ENCODE measurements at places on chromosomes 6 and 20.

DNA sequence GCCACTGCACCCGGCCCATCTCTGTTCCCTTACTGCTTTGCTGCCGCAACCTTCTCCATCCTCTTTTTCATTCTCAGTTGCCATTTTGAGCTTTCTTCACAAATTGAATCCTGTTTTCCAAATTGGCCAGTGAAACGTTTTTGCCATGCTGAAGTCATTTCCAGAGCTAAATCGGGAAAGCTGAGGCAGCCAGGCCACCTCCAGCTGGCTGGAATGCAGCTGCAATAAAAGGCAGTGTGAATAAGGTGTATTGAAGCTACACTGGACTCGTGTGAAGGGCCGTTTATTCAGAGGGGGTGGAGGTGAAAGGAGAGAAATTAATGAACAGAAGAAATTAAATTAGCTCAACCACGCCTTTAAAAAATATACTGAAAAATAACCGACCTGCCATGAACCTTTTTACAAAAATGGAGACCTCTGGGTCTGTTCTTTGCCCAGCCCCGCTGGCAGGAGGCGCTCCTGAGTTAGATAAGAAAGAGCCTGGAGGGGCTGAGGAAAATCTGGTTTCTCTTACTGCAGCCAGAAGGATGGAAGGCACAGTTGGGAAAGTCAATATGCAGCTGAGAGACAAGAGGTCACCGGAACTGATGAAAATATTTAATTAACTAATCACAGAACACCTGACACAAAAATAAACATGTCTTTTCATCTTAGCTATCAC lies 283.9 kb downstream of the FOXC1 start:
- no peak for DNase-seq

DNA sequence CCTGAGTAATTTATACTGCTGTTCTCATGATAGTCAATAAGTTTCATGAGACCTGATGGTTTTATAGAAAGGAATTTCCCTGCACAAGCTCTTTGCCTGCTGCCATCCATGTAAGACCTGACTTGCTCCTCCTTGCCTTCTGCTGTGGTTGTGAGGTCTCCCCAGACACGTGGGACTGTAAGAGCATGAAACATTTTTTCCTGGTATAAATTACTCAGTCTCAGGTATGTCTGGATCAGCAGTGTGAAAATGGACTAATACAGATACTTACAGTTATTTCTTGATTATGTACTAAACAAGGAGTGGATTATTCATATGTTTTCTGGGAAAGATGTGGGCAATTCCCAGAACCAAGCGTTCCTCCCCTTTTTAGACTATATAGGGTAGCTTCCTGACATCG lies 1.9 kb upstream of the TRIM38 start:
- peak; percentile 61 for DNase-seq

- no peak for DNase-seq
Measured at GRCh38 chr6:19795211-19795610, 42.0 kb upstream of the ID4 start.

DNA sequence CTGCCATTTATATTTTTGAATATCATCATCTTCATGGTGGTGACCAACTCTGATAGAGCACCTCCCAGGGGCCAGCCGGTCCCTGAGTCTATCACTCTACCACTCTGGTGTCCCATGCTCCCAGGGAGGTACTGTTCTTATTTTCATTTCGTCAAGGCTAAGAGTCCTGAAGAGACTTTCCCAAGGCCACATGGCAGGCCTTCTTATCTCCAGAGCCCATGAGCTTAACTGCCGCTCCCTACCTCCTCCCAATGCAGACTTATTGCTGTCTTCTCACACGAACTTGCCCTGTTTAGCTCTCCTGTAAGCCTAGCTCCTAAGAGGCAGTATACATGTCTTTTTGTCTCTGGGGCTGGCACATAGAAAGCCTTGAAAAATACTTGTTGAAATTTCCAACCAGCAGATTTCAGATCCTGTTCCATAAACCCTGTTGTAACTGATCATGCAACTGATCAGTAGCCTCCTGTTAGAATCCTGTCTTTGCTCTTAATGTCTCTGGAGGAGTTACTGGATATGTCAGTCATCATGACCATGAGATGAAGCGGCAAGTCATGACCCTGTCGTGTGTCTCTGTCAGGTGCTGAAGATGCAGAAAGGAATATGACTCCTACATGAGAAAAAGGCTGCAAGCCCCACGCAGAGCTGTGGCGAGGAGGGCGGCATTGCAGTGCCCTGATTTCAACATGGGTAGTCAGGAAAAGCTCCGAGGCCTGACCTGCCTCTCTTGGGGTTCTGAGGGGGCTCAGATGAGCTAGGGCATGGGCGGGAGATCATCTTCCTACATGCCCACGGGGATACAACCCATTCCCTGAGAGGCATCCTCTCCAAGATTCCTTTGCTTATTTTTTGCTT lies 60.0 kb downstream of the TTI1 start:
- DNase-seq = no peak

DNA sequence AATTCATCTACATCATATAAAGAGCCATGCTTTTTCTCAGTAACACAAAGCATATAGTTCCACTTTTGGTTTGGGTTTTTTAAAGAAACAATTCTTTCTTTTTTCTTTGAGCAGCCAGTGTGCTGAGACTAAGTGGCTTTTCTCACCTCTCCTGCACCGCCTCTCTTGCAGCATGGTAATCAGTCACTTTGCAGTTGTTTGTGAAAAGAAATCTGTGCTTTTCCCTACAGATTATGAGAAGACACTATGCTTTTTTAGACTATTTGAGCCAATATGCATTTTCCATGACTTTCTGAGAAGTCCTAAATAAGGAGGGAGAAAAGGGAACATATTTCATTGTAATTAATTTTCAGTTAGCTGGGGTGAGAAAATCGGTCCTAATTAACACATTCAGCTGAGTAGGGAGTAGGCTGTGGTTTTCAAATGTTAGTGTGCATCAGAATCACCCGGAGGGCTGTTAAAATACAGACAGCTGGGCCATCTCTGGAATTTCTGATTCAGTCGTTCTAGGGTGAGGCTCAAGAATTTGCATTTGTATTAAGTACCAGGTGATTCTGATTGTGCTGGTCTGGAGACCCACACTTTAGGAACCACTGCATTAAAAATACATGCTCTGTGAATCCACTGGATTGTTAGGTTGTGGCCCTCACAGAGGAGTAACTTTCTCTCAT lies 155.2 kb downstream of the TINAG start:
- no peak for DNase-seq

DNA sequence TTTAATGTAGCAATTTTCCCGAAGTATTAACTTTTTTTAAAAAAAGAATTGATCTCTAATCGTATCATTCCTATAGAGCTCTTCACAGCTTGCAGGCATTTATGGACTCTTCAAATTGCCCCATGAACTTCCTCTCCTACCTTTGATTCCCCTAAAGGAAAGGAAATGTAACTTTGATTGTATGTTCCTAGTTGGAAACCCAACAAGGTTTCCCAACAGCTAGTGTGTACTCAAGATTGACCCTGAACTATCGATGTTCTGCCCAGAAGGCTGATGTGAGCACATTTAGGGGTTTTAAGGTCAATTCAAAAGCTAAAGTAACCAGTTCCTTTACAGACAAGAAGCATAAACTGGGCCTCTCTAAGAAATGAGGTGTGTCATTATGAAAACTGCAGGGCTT lies 491.7 kb downstream of the PTPRT start:
- DNase-seq = no peak

- DNase-seq = no peak
Measured at GRCh38 chr6:154878871-154879491, 116.1 kb upstream of the TIAM2 start.

- no peak for DNase-seq
Measured at GRCh38 chr6:13297391-13297790, 30.9 kb downstream of the TBC1D7 start.

- no peak for DNase-seq
Measured at GRCh38 chr6:87483929-87484328, 11.2 kb downstream of the SLC35A1 start.

DNA sequence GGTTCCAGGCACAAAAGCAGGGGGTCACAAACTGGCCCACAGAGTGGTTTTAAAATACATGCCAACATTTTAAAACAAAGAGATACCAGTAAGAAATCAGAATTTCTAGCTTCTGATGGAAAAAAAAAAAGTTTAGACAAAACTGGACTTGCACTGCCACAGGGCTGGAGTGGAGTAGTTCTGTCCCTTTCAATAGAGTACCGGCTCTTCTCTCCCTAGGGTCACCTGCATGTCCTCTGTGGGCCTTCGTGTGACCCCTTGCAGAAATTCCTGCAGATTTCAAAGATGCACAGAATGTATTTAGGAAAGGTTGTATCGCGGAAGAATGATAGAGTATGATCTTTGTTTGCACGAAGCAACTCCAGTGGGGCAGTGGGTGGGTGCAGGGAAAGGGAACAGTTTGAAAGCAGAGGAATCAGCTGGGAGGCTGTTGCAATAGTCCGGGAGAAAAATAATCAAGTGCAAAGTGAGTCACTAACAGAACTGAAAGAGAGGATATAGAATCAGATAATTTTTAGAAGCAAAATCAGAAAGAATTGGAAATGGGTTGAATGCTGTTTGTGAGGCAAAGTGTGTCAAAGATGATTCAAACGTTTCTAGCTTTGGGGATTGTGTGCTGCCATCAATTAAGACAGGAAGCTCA lies 97.3 kb upstream of the STXBP5 start:
- no peak for DNase-seq

DNA sequence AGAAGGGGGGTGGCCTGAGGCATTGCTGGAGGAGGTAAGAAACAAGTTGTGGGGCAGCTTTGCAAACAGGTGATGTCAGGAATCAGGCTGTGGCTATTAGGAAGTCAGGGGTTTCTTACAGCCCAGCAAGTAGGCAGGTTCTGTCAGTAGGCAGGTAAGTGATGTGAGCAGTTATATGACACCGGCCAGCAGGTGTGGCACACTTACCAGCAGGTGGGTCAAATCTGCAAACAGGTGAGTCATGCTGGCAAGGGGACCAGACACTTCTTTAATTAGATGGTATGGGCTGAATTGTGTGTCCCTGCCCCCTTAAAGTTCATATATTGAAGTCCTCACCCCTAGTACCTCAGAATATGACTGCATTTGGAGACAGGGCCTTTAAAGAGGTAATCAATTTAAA lies 16.4 kb upstream of the ENPP4 start:
- DNase-seq = no peak

DNA sequence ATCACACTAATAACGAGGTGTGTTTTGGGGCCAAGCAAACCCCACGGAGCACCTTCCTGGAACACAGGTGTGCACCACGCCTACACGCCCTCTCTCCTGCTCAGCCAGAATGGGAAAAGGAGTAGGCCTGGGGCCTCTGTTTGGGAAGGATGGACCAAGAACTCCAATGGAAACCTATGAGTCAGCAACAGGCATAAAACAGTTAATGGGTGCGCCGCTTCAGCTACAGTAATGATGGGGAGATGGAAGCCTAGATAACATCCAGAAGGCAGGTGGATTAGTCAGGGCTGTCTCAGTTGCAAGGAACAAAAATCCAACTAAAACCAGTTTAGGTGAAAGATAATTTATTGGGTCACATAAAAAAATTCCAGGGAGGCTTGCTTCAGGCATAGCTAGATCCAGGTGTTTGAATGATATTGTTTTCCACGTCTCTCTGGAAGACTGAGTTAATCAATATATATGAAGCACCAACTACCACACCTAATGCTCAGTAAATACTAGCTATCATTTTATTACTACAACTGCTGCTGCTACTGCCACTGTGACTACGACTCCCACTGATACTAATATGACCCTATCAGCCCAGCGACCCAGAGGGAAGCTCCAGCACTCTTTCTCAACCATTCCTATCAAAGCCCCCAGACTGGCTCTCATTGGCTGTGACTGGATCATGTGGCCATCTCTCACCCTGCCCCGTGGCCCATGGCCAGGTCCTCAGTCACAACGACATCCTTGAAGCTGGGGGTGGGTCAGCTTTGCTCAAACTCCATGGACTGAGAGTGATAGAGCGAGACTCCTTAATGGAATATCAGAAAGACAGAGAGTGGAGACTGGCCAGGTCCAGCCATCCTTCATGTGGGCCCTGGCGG lies 155.2 kb upstream of the PTPN1 start:
- DNase-seq = no peak

GRCh38 chr6:73624896-73625295 lies 28.9 kb downstream of the SLC17A5 start:
- no peak for DNase-seq

- no peak for DNase-seq
Measured at GRCh38 chr20:13166011-13166410, 55.1 kb upstream of the ISM1 start.

DNA sequence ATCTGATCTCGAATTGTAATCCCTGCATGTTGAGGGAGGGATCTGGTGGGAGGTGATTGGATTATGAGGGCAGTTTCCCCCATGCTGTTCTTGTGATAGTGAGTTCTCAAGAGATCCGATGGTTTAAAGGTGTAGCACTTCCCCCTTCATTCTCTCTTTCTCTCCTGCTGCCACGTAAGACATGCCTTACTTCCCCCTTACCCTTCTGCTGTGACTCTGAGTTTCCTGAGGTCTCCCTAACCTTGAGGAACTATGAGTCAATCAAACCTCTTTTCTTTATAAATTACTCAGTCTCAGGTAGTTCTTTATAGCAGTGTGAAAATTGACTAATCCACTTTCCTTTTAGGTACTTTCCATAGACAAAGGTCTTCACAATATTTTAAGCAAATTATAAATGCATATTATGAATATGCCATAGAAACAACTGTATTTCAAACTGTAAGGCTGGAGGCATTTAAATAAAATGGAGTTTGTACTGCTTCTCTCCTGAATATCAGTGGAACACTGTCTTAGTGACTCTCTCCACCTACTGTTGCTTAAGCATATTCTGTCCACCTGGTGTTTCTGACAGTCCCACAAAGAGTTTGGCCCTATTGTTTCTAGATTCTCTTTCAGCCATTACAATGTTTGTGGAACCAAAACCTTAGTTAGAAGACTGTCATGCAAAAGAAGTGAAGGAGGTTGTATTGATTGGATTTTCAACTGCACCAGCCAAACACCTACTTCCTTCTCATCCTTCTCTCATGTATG lies 24.3 kb upstream of the IL17A start:
- DNase-seq = no peak

- no peak for DNase-seq
Measured at GRCh38 chr20:22414305-22414742, 170.0 kb downstream of the FOXA2 start.

DNA sequence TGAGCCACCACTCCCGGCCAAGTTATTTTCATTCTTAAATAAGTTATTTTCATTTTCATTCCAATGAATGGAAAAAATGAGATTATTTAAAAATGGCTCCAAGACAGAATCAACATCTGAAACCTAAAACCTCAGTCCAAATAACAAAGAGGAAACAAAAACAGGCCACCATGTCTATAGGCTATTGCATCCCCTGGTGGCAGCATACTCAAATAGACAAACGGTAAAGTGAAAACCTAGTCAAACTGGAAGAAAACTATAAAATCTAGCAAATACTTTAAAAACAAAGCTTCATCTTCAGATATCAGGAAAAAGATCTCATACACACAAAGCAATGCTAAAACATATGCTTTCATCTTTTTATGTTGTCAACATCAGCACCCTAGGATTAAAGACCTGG lies 20.9 kb downstream of the IL17A start:
- DNase-seq = no peak

- DNase-seq = no peak
Measured at GRCh38 chr6:138659998-138660397, 113.6 kb upstream of the CCDC28A start.

- DNase-seq = no peak
Measured at GRCh38 chr6:127013865-127014264, 104.6 kb upstream of the RSPO3 start.

GRCh38 chr6:47634210-47635047 lies 64.0 kb upstream of the ADGRF4 start:
- no peak for DNase-seq
